ENCODE measurements at places on chromosomes 7 and 10.

DNA sequence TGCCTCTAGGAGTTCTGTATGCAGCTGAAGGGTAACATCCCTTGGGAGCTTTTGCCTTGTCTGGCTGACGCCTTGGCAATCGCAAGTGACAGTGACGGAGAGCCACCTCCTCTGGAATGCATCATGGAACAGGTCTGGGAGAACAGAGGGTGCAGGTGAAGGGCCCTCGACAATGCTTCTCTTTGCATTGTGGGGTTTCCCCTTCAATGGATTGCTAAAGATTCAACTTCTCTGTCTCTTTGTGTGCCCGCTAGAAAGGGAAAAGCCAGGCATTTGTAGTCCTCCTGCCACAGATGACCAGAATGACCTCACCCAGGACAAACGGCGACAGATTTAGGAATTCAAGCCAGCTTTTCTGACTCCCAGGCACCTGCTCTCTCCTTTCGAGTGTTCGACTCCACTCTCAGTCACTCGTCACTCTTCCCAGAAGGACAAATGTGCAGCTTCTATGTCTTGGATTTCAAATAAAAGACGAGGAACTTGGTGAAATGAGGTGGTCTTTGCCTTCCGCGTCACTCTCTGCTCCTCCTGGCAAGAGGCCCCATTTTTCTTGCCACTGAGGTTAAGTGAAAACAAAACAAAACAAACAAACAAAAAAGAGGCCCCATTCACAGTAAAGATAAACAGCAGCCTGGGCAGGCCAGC is 26.1 kb downstream of the IL2RA start:
- no peak for DNase-seq

GRCh38 chr7:35576031-35576573 is 118.8 kb downstream of the HERPUD2 start:
- DNase-seq = no peak

GRCh38 chr10:88642209-88642608 is 22.0 kb upstream of the LIPF start:
- DNase-seq = no peak

DNA sequence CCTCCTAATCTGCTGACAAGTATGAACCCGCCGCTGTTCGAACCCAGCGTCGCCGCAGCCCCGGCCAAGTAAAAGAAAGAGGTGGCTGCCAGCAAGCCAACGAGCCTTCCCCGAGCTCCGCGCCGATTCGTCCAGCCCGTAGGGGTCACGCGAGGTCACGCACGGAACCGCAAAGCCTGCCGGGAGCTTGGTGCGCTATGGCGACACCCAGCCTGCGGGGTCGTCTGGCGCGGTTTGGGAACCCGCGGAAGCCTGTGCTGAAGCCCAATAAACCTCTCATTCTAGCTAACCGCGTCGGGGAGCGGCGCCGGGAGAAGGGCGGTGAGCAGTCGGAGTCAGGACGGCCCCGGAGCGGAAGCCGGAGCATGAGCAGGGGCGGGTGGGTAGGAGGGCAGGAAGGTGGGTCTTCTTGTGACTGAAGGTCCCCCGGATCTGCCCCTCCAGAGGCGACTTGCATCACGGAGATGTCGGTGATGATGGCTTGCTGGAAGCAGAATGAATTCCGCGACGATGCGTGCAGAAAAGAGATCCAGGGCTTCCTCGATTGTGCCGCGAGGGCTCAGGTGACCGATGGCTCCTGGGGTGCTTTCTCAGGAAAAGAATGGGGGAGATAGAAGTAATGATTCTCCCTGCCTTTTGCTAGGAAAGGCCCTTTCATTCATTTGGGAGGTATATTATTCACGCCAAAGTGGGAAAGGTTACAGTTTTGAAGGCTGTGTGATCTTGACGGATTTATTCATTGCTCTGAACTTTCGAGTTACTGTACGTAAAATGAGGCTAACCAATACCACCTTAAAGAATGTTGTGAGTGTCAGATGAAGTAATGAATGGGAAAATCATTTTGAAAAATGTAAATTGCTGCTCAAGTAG is at the start of gene CHCHD1:
CHCHD1 (plus strand) TSS at position 170 of the 870 bp plus-strand sequence; CDS start at position 198, 28 bp downstream.
- DNase-seq = peak; percentile 16

GRCh38 chr10:113515601-113516000 is 37.3 kb upstream of the HABP2 start:
- no peak for DNase-seq

DNA sequence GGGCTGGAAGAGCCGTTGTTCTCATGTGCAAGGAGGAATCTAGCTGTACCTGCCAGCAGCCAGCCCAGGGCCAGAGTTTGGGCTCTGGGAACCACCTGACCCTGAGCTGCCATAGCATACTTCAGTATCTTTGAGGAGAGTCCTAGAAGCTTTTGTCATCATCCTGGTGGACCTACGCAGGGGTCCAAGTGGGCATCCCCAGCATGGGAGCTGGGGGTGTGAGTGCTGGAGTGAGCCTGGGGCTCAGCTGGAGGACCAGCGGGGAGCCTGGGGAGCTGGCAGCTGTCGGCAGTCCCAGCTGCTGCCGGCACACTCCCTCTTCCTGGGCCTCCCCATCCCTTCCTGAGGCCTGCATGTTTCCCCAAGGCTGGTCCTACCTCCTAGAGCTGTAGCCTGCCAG is 32.5 kb downstream of the C10orf105 start:
- DNase-seq = no peak

DNA sequence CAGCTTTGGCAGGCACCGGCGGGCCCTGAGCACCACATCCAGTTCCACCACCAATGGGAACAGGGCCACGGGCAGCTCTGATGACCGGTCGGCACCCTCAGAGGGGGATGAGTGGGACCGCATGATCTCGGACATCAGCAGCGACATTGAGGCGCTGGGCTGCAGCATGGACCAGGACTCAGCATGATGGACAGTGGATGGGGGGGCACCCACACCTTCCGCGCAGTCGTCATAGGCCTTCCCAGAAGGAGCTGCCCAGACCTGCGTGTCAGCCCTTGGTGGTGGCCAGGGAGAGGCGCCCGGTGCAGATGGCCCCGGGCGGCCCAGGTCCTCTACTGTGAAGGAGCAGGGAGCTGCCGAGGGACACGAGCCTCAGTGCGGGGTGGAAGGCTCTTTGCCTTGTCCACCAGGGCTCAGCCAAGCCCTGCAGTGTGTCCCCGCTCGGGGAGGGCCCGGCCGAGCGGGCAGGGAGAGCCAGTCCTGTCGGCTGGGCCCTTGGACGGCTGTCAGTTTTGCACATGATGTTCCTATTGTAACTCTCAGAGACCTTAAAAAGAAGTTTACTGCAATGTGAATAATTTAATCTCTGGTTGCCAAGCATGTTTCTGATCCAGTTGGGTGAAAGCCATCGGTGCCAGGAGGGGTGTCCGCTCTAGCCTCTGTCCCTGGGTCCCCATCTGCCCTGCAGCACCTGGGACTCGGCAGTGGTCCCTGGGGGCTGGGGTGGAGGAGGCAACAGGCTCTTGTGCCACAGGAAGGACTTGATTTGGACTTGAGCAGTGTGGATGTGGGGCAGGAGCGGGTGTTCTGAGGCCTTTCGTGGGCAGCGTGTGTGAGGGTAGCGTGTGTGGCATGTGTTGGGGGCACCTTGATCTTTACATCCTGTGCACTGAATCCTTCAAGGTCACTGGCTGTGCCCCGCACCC is 12.6 kb downstream of the NACAD start:
- DNase-seq = no peak
